Regular cardiac myocyte (primary cell): ENCODE measurements at places on chromosomes 2 and 18. TPM values are rescaled to one million over a fixed set of nuclear protein-coding genes. Genes with fewer than 3 reads are reported as not detected.

CKAP2L gene
- total RNA-seq = 2.3 and 18.6 TPM in 2 replicates

CYP1B1 gene
- total RNA-seq = 33.9 and 165 TPM in 2 replicates

SCN9A gene
- 20.3 and 22.0 TPM in 2 replicates for total RNA-seq

DRC1 gene
- total RNA-seq = under 0.01 TPM in 1 of 2 replicates, not detected in the other

ALPP gene
- not detected in 2 replicates for total RNA-seq

RAB17 gene
- 0.19 and 0.56 TPM in 2 replicates for total RNA-seq

LRP2 gene
- total RNA-seq = under 0.01 TPM in 1 of 2 replicates, not detected in the other

GNLY gene
- not detected in 2 replicates for total RNA-seq

SERPINB13 gene
- not detected in 2 replicates for total RNA-seq

CSRNP3 gene
- total RNA-seq = 1.2 and 3.9 TPM in 2 replicates

CHRNG gene
- total RNA-seq = not detected in 2 replicates

ABCA12 gene
- total RNA-seq = under 0.01 TPM in 2 replicates

STEAP3 gene
- total RNA-seq = 7.6 and 31.4 TPM in 2 replicates

CAPG gene
- total RNA-seq = 22.8 and 28.4 TPM in 2 replicates

KCNK3 gene
- 0.38 and 2.0 TPM in 2 replicates for total RNA-seq

NOP58 gene
- total RNA-seq = 42.3 and 77.8 TPM in 2 replicates

FSIP2 gene
- total RNA-seq = under 0.01 and 0.19 TPM in 2 replicates

DHRS9 gene
- under 0.01 and 0.19 TPM in 2 replicates for total RNA-seq

CFC1 gene
- not detected in 2 replicates for total RNA-seq

FNDC4 gene
- 21.7 and 24.5 TPM in 2 replicates for total RNA-seq
